ENCODE measurements at places on chromosomes 6 and 20.

DNA sequence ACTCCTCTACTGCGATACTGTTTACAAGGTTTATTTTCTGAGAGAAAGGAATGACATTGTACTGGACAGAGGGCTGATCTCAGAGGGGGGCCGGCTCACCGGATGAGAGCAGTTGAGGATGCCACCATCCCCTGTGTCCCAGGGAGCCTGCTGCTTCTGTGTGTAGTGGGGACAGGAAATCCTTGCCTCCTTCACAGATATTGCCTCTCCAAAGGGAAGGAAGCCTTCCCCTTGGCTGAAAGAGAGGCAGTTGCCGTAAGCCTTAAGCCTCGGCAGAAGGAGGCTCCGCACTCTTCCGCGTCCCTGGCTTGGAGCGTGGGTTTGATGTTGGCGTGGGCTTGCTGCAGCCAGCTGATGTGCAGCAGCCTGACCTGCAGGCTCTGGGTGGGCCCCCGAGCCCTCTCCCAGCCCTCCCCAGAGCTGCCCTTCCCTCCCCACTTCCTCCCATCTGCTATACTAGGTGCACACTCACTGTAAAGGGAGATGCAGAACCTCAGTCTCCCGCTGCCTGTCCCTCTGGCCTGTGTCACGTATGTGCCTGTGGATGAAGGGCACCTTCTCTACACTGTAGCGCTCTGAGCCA lies 45.7 kb upstream of the RPS6KA2 start:
- no peak for DNase-seq

- DNase-seq, result no peak
Measured at GRCh38 chr6:144033816-144034735, 26.0 kb upstream of the PLAGL1 start.

GRCh38 chr6:127786109-127786508 lies 114.7 kb downstream of the THEMIS start:
- DNase-seq, result no peak

- DNase-seq, result no peak
Measured at GRCh38 chr20:62709537-62709905, 885 bp downstream of the NTSR1 start.

DNA sequence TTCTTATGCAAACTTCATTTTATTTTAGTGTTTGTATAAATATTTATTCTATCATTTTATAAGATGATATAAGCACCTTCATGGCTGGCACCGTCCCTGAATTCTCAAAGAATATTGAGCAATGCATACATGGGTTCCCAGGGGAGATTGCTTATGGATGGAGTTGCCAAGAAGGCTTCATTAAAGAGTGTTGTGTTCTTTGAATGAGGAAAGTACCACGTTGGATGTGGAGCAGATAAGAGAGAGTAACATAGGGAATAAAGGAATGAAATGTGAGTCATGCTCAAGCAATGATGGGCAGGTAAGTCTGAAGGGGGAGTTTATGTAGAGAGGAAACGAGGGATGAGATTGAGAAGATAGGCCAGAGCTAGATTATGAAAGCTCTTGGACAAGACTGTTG lies 10.3 kb downstream of the DSE start:
- no peak for DNase-seq

GRCh38 chr6:129181001-129181400 lies 298.1 kb downstream of the LAMA2 start:
- DNase-seq, result no peak

GRCh38 chr6:74114428-74114827 lies 418.4 kb downstream of the CD109 start:
- no peak for DNase-seq

GRCh38 chr20:47999166-47999565 lies 213.9 kb upstream of the SULF2 start:
- DNase-seq, result no peak

DNA sequence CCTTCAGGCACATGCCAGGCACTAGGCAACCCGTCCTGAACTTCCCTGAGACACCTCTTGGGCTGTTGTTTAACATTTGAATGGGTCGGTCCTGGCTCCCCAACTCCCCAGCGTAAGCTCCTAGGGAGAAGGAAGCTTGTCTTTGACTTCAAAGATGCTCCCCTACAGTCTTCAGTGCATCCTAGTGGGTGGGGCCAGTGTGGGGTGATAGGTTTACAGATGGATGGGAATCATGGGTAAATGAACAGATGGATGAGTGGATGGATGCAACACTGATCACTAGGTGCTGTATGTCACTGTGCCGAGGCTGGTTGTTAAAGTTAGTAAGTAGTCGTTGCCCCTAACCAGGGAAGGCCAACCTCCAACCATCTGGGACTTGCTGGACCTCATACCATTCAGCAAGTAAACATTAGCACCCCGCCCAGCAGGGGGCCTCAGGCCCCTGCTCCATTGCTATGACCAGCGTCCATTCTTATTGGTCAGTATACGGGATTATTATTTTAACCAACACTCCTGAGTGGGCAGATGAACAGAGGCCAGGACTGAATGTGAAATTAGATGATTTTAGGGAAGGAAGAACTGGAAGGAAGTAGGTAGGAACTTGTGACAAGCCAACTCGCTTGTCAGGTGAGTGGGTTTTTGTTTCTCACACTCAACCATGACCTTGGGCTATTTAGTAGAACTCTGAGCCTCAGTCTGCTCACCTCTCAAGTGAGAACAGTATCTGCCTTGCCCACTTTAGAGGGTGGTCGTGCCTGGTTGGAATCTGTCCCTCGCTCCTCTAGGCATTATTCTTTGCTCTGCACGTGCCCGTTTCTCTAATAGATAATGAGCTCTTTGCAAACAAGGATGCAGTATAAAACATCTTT lies 82.9 kb upstream of the FOXP4 start:
- no peak for DNase-seq

GRCh38 chr6:35174501-35174900 lies 33.4 kb upstream of the TCP11 start:
- no peak for DNase-seq

DNA sequence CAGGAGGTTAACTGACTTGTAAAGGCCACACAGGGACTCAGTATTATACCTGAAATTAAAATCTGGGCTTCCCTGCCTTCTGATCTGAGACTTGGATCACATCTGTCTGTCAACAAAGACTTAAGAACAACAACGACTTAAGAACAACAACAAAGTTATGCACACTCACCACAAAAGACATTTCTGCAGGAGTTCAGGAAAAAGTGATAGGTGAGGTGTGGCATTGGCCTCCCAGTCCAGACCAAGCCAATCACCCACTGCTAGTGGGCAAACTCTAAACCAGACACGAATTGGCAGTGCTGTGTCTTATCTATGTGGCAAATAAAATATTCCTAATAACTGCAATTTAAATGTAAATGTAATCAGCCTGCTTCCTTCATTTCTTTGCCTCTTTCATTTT lies 61.3 kb downstream of the PRDM1 start:
- DNase-seq, result no peak
